ENCODE measurements at places on chromosomes 3 and 15.

DNA sequence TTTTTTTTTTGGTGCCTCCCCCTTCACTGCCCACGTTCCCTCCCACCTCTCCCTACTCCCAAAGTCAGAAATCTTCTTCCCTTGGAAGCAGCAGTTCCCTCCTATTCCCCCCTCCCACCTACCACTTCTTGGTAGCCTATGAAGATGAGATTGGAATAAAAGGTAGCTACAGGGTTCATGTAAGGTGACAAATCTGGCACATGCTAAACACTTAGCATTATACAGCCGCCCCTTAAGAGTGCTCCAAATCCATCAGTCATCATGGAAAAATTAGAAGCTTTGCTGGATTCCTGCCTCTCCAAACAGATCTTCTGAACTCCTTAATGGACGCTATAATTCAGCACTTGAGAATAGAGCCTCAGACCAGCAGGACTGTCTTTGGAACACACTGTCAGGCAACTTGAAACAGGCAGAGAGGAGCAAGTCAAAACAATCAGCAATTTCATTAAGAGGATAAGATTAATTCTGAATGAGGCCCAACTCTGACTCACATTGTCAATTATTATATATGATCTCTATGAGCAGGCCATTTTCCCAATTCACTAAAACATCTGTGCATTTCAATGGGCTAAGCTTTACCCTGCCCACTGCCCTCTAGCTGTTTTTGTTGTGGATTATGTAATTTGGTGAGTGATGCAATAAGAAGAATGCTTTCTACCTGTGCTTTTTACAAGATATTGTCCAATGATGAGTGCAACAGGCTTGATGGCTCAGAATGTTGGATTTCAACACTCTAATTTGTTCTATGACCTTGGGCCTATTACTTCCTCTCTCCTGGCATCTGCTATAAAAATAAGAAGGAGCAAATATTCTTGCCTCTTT, 34.6 kb upstream of the SPRED1 start:
- DNase-seq = peak; percentile 89

DNA sequence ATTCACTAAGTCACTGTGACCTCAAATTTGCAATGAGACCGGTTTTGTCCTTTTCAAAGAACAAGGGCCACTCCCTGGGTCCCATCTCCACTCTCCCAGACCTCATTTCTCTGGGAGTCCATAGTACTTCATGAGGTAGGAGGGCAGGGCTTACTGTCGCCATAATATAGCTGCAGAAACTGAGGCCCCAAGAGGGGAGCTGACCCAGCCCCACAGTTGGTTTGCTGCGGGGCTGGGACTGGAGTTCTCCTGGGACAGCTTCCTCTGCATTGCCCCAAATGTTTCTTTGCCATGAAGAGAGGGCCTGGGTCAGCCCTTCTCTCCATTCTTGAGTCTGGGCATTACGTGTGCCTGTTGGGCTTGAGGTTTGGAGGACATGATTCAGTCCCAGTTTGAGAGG, 60.1 kb downstream of the ITGA11 start:
- DNase-seq = no peak

DNA sequence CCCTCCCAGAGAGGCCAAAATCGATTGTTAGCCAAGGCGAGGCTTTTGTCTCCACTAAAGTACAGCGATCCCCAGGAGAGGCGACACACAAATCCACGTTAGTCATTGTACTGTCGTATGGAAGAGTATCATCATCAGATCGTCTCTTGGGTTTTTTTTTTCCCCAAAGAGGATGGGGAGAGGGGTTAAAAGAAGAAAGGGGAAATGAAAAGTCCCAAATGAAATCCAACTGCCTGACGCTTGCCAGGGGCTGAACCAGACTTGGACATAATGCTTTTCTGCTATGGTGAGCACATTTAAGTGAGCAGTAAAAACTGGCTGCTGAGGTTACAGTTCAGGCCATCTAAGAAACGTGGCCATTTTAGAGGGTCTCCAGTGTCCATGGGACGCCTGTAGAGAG, 37.9 kb upstream of the CTSH start:
- DNase-seq = no peak

DNA sequence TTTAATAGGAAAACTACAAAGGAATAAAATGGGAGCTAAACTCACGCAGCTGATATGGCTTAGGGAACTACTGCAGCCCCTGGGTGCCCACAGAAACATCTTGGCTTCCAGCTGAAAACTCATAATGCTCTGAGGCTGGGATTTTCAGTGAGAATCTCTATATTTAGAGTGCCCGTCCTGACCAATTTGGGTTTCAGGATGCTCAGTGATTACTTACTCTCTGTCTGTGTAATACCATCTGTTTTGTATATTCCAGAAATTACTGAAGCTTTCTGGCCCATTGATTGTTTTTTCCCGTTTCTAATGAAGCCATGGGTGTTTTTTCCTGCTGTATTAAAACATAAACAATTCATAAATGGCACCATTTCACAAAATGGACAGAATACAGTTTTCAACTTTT, 50.6 kb upstream of the ZNF385D start:
- DNase-seq = no peak

DNA sequence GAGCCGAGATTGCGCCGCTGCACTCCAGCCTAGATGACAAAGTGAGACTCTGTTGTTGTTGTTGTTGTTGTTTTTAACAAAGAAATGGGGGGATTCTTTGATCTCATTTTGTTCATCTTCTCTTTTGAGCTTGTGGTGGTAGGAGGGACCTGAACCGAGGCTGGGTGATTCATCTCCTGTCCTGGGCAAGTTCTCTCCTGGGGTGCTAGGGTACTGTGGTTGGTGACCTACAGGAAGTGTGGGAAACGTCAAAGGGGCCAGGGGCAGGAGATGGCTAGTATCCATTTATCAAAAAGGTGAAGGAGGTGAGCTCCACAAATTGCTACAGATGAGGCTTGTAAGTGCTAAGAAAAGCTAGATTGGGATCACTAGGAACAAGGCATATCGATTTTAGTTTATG, 14.3 kb downstream of the PPCDC start:
- DNase-seq = no peak

- no peak for DNase-seq
Observed at GRCh38 chr15:57259568-57260040, 116.7 kb upstream of the CGNL1 start.

DNA sequence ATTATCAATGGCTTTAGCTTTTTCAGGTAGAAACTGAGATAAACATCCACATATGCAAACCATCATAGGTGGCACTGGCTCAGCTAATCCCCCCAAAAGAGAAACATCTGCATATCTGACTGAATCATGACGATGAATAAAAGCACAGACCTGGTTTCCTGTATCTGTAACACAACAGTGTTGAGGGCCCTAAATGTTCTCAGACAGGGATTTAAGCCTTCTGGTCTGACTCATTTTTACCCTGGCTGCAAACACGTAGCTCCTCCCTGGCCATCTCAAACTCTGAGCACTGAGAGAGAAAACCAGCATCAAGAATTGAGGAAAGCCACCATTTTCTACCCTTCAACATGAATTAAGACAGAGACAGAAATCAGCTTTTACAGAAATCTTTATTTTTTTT, 35.2 kb downstream of the GLB1 start:
- DNase-seq = no peak

DNA sequence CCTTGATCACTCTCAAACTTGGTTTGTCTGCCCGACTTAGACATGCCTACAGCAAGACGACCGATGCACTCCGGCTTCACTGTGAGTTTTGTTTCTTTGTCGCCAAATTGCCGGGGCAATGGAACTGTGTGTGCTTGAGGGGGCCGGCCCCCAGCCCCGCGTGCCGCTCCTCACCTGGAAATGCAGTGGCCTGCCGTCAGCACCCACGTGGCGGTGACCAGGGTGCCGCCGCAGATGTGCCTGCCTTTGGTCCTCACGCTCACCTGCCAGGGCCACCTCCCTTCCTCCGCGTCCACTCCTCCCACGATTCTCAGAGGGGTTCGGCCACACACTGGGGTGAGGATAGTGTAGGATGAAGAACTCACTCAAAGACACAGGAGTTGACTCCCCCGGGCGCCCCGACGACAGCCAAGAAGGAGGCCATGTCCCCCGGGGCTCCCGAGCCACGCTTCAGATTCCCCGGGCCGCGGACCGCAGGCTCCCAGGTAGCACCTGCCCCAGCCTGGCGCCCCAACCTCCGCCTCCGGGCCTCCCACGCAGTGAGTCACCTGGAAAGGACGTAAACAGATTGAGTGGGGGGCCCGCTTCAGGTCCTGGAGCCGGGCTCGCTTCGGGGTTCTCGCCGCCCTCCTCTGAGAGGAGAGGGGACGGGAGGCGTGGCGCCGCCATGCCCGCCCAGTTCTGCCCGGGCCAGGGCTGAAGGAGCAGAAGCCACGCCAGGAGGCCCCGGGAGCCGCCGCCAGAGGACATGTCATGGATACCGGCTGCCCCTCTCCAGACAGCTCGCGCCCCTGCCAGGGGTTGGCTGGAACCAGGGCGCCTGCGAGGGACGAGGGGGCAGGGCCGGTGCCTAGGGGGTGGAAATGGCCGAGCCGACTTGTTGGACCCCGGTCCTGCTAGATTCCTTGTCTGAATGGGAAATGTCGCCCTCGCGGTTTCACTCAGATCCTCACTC, 29.6 kb downstream of the MYL3 start:
- no peak for DNase-seq

DNA sequence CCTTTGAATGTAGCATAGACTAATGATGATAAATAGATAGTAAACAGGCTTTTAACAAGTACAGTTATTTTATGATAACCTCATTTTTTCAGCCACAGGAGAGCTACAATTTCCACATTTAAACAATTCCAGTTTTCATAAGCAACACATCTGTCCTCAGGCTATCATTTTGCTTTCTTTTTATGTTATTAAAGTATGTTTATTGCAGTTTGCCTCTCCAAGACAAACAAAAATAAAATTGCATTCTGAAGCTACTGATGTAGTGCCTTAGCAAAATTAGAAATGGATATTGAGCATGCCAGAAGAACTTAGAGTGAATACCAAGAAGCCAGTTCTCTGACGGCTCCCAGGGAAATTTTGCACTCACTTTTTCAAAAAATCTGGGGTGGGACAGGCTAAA, 140.6 kb upstream of the ABHD17C start:
- DNase-seq = no peak

- no peak for DNase-seq
Observed at GRCh38 chr15:91061997-91062396, 38.1 kb upstream of the SV2B start.

GRCh38 chr3:157447026-157447694, 10.5 kb downstream of the PTX3 start:
- DNase-seq = peak; percentile 69

GRCh38 chr15:27223179-27223578, 252.2 kb downstream of the GABRG3 start:
- no peak for DNase-seq

GRCh38 chr3:172717493-172718088, 6.7 kb upstream of the NCEH1 start:
- peak; percentile 40 for DNase-seq

GRCh38 chr3:51500632-51501131, 867 bp upstream of the DCAF1 start:
- DNase-seq = no peak

DNA sequence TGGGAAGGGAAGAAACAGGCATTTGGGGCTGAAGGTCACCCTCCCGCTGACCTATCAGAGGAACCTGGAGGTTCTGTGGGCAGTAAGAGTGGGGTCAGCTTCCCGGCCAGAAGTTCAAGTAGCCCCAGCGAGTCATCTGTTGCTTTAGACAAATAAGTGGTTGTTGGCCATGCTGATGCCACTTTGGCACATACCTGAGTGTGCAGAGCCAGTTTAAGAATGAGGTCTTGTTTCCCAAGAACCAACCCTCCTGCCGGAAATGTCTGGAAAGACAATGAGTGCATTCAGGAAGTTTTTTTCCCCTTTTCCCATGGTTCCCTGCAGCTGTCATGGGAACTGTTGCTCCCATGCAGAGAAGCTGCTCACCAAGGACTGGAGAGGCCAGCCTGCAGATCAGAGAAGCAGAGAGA, 166.7 kb downstream of the ZNF621 start:
- peak; percentile 24 for DNase-seq

GRCh38 chr3:190048932-190049441, 71.7 kb downstream of the P3H2 start:
- DNase-seq = peak; percentile 59

- peak; percentile 29 for DNase-seq
Observed at GRCh38 chr3:157132936-157133335, 27.0 kb downstream of the CCNL1 start.

DNA sequence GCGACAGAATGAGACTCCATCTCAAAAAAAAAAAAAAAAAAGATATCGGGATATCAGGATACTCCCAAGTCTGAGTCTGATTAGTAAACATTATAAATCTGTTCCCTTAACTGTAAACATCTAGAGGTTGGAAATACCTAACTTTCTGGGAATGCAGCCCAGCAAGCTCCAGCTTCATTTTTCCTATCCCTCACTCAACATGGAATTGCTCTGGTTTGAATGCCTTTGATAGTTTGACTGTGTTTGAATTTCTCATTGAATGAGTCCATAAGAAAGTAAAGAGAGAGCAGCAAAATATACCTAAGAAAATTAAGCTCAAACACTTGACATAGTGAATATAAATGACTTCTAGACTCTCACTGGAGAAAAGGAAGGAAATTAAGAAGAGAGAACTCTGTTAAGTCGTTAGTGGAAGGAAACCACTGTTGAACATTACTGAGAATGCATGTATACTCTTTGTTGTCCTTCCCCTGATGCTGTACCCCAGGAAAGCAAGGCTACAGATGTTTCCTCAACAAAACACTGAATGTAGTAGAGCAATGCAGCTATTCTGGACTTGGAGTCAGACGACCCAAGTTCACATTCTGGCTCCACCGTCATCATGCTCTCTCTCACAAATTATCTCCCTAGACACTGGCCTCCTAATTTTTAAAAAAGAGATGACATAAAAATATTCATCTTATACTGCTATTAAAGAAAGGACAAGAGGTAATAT, 62.4 kb downstream of the CD200 start:
- no peak for DNase-seq

DNA sequence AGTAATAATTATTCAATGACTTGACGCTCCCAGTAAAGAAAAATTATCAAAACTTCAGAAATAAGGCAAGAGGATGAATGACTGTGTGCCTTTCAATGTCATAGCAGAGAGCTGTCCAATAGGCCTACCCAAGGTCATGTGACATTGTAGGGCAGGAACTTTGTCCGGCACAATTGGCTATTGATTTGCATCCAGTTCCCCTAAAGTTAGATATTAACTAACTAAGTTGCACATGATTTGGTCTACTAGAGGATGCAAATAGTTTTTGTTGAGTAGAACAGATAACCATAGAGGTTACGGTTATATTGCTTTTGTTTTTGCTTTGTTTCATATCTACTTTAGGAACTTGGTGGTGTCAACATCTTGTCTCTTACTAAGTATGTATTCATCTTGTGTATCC, 127.9 kb upstream of the PFN2 start:
- DNase-seq = no peak

- peak; percentile 65 for DNase-seq
Observed at GRCh38 chr15:29674661-29675533, 147.4 kb downstream of the TJP1 start.

GRCh38 chr3:88307666-88308065, 157.9 kb downstream of the C3orf38 start:
- DNase-seq = no peak

GRCh38 chr3:188309437-188310269, 155.7 kb downstream of the LPP start:
- no peak for DNase-seq
